ENCODE measurements at places on chromosomes 3 and 15. TPM values are rescaled to one million over a fixed set of nuclear protein-coding genes. Genes with fewer than 3 reads are reported as not detected.
A peak's percentile ranks its signal among the peaks of the same experiment; 100 is the strongest.

BHLHE40 gene
- total RNA-seq, result 49.5 TPM

GOLGA8N gene
- total RNA-seq, result 6.0 TPM

CCDC54 gene
- total RNA-seq, result not detected

- no peaks in the 10 kb centered on the region for H3K36me3 ChIP-seq
- peak overlapping the region; percentile 42 for H3K4me3 ChIP-seq
- no peak for DNase-seq
- H3K27me3 ChIP-seq, result no peaks in the 10 kb centered on the region
- no peaks in the 10 kb centered on the region for H3K4me1 ChIP-seq
These were observed 24.1 kb upstream of the MRPL3 start for GRCh38 chr3:131526801-131527347.

DNA sequence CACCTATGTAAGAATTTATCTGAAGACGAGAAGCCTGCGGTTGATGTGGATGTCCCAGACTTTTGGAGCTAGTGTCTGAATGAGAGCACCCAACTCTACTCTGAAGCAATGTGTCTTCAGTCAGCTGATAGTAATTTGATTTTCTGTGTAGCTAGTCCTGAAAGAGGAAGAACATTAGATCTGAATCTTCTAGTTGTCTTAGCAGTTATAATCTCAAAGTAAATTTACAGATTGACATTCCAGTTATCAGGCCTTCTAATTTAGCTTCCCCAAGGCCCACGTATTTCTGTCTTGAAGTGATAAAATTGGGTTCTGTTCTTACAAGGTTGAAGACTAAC, 1.5 kb downstream of the TCAIM start:
- H3K4me3 ChIP-seq, result no peak overlapping the region
- H3K4me1 ChIP-seq, result peaks cover 31% of the 10 kb centered on the region
- H3K27ac ChIP-seq, result peak overlapping the region; percentile 99
- no peak for DNase-seq
- H3K36me3 ChIP-seq, result no peaks in the 10 kb centered on the region

DNA sequence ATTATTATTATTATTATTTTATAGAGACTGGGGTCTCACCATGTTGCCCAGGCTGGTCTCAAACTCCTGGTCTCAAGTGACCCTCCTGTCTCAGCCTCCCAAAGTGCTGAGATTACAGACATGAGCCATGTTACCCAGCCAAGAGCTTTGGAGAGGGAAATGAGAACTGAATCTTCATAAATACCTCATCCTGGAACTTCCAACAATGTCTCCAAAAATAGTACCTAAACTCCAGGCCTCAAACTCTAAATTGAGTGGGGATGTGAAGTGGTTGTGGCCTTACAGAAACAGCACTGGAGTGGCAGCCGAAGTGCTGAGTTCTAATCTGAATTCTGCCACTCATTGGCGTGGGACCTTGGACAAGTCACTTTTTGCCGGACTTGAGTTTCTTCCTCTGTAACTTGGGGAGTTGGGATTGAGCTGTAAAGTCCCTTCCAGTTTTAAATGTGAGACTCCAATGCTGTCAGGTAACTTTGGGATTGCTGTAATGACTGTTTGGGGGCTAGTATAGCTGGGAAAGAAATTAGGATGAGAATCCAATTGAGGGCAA, 10.0 kb upstream of the SRP14 start:
- H3K4me3 ChIP-seq, result no peak overlapping the region
- peaks cover 55% of the 10 kb centered on the region for H3K4me1 ChIP-seq
- H3K27me3 ChIP-seq, result no peaks in the 10 kb centered on the region
- H3K27ac ChIP-seq, result no peak overlapping the region

DNA sequence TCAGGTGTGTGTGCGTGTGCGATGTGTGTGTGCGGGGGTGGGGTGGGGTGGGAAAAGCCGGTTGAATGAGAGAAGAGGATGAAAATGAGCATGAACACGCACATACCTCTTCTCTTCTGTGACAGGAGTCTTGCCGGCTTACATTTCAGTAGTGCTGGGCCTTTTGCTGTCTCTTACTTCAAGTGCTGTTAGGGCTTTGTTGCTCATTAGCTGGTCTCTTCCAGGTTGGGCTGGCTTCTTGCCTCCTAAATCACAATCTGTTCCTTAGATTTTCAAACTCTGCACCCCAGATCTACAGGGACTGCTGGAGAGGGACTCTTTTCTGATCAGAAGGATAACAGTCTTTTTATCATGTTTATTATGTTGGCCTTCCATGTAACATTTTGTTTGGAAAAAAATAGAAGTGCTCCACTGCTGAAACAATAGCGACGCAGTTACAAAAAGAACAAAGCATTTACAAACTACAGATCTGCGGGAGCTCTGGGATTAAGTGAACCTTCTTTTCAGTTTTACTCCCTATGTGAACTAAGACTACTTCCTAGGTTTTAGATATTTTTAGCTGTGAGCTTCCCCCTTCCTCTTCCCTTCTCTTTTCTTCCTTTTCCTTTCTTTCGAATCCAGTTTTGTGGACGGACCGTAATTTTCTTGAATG, 48.5 kb downstream of the USP13 start:
- no peak overlapping the region for H3K4me3 ChIP-seq
- peaks cover 8% of the 10 kb centered on the region for H3K36me3 ChIP-seq
- no peak for DNase-seq
- peaks cover 12% of the 10 kb centered on the region for H3K4me1 ChIP-seq

- H3K4me1 ChIP-seq, result peaks cover 50% of the 10 kb centered on the region
- H3K36me3 ChIP-seq, result no peaks in the 10 kb centered on the region
- H3K27me3 ChIP-seq, result no peaks in the 10 kb centered on the region
- DNase-seq, result no peak
These were observed 389.1 kb upstream of the TPRG1 start for GRCh38 chr3:188782613-188783124.

- no peaks in the 10 kb centered on the region for H3K27me3 ChIP-seq
- no peaks in the 10 kb centered on the region for H3K36me3 ChIP-seq
- no peak overlapping the region for H3K27ac ChIP-seq
- H3K4me1 ChIP-seq, result no peaks in the 10 kb centered on the region
- DNase-seq, result no peak
These were observed 713.1 kb downstream of the SI start for GRCh38 chr3:164365242-164365641.

- no peaks in the 10 kb centered on the region for H3K36me3 ChIP-seq
- H3K4me1 ChIP-seq, result no peaks in the 10 kb centered on the region
- no peak for DNase-seq
- H3K4me3 ChIP-seq, result no peak overlapping the region
- H3K27ac ChIP-seq, result peak overlapping the region; percentile 79
- no peaks in the 10 kb centered on the region for H3K27me3 ChIP-seq
These were observed 8.8 kb downstream of the FILIP1L start for GRCh38 chr3:100105501-100105900.

Data from right atrium auricular region (tissue), 2 donors.